ENCODE measurements at places on chromosomes 16 and 17. TPM values are rescaled to one million over a fixed set of nuclear protein-coding genes. Genes with fewer than 3 reads are reported as not detected.

DNA sequence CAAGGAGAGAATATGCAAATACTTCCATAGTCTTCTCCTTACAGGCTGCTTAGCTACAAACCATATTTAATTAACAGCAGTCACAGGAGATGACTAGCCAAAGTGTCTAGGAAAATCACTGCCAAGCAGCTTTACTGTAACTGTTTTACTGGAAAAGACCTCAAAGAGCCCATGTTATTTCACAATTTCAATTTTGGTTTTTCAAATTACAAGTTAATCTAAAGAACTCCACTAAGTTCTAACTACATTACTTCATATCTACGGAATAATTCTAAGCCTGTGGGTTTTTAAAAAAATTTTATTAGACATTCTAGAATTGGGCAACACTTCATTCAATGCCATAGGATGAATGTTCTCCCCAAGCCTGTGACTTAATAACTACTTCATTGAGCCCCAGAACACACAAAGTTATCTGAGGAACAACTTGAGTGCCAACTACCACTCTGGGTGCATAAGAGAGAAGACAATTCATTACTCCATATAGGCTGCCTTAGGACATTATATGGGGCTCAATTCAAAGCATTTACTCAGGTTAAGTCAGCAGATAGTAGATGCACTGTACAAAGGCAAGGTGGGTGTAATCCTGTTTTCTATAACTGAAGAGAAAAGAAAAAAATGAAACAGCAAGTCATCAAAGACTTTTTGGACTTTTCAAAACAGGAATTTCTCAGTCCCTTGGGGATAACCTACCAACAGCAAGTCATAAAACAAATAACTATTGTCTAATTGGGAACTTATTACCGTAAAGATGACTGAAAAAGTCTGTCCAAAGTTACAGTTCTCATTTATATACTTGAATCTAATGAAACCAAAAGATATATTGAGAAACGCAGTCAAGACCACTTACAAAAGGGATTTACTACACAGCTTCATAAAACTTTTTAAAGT lies 33.0 kb downstream of the STAT3 start:
- no peak for DNase-seq

- no peak for DNase-seq
These were observed 763 bp upstream of the SOX9 start for GRCh38 chr17:72119873-72120641.

GRCh38 chr16:47519546-47519945 lies 58.4 kb downstream of the PHKB start:
- no peak for DNase-seq

- DNase-seq = no peak
These were observed 82.2 kb upstream of the CDH13 start for GRCh38 chr16:82544378-82545160.

DNA sequence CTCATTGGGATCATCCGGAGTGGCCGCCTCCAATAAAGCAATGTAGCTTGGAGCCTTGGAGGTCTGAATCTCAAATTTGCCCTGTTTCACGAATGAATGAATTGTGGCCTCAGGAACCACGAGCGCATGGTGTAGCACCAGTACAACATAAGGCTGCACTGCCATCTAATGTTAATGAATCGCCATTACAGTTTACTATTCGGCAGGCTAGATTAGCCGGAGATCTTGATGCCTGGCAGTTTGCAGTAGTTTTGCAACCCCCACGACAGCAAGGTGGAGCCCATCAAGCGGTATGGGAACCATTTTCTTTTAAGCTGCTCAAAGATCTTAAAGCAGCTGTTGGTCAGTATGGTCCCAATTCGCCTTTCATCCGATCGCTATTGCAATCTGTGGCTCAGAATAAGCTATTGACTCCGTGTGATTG lies 18.8 kb downstream of the ALOX15B start:
- peak; percentile 63 for DNase-seq

- DNase-seq = no peak
These were observed 372.7 kb upstream of the CDH11 start for GRCh38 chr16:65494609-65495008.

DNA sequence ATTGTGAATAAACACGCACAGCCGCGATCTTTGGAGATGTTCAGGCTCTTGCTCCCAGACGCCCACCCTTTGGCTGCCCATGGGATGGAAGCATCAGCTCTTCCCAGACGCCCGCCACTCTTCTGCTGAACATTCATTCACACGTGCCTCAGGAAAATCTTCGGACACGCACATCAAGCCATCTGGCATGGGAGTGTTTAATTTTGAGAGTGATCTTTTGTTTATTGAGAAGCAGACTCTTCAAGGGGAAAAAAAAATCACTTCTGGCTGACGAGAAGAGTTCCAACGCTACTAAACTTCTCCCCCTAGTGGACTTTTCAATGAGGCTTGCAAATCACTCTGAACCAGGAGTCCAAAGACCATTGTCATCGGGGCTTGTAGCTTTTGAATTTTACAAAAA lies 62.0 kb upstream of the NUDT7 start:
- DNase-seq = peak; percentile 68

DNA sequence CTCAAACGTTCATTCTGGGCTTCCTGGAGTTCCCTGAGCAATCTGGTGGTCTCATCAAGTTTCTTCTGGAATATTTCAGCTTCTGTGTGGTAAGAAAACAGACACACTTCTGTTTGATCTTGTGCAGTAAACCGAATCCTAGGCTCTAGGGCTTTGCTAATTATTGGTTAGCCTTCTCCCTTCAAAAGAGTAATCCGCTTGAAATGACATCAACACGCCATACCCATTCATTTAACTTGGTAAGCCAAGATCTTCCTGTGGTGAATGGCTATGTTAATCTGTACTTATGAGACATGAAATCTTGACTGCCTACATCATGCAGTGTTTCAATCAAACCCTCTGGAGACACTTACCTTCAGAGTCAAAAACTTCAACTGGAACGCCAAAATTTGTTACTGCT lies 48.5 kb downstream of the BRD7 start:
- no peak for DNase-seq

DNA sequence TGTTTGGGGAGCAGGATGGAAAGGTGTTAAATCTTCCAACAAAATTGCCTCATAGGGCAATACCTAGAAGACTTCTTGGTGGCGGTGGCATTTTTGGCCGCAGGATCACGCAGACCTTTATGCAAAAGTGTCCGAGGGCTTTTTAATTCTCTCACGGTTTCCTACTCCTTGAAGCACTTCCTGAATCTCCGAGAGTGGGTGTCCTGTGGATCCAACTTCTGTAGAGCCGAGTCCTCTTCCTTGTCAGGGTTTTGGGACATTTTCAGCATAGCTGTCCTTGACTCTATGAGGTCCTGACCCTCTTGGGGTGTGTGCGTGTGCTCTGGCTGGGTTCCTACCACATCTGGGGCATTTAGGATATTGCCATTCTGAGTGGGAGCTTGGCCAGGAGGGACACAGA lies 31.7 kb downstream of the IL21R start:
- no peak for DNase-seq

DNA sequence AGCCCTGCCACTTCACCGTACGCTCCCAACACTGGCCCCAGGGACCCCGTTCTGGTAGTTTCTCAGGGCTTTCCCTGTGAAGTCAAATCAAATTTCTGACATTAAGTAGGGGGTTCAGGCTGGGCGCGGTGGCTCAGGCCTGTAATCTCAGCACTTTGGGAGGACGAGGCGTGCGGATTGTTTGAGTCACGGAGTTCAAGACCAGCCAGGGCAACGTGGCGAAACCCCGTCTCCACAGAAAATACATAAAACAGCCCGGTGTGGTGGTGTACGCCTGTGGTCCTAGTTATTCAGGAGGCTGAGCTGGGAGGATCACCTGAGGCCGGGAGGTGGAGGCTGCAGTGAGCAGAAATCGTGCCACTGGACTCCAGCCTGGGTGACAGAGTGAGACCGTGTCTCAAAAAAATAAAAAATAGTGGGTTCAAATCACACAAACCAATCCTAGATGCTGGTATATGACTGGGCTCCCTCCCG lies 632 bp downstream of the CYBC1 start:
- DNase-seq = no peak

DNA sequence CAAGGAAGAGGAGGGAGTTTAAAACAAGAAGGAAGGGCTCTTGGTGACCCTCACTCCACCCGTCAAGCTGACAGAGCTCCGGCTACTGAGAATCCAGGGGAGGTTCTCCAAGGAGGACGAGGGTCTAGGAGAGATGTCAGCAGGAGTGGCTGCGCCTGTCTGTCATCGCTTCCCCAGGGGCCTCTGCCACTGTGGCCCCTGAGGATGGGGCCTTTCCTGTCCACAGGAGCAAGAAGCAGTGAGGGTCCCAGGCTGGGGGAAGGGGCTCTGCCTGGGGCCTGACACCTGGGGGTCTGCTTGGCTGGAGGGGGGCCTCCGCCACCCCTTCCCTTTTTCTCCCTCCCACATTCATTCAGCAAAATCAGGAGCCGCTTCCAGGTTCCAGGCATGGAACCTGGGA lies 66.5 kb upstream of the TNRC6C start:
- DNase-seq = no peak

GRCh38 chr17:14329900-14330491 lies 29.1 kb downstream of the HS3ST3B1 start:
- DNase-seq = no peak

DNA sequence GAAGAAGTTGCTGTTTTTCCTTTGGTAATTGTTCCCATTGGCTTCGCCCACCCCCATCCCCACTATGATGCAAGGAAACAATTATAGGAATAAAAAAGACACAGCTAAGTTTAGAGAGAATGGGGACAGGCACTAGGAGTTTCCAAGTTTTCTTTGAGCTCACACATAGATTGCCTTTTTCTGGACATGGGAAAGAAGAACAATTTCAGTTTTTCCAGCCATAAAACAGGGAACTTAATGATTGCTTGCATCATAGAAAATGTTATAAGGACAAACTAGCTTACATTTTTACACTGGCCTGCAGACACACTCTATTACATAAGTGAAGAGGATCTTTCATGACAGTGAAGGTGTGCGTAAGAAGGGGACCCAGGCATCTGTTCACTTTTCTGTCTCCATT lies 142.3 kb upstream of the ZFHX3 start:
- DNase-seq = no peak

Gene CD300LB
- total RNA-seq = not detected

Gene CMTM3
- total RNA-seq = 125 TPM

Gene HAGH
- 116 TPM for total RNA-seq

Gene CACNG1
- not detected for total RNA-seq

Gene TNFRSF17
- total RNA-seq = not detected

Gene CA4
- total RNA-seq = 4.0 TPM

Gene KRTAP3-1
- not detected for total RNA-seq
